ENCODE measurements at places on chromosomes 1 and 21.

GRCh38 chr1:172397221-172397620 lies 23.3 kb upstream of the C1orf105 start:
- no peak for DNase-seq

GRCh38 chr1:47645151-47645550 lies 207.3 kb downstream of the FOXD2 start:
- no peak for DNase-seq

- no peak for DNase-seq
Observed at GRCh38 chr1:160117709-160118183, 2.2 kb downstream of the ATP1A2 start.

DNA sequence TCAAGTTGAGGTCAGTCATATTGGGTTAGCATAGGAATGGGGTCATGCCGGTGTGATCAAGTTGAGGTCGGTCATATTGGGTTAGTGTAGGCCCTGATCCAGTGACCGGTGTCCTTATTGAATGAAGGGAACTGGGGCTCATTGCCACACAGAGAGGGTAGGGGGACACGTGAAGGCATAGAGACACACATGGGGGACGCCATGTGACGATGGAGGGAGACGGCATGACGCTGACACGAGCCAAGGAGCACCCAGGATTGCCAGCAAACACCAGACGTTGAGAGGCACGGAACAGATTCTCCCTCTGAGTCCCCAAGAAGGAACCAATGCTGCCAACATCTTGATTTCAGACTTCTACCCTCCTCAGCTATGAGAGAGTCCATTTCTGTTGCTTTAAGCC lies 136.9 kb upstream of the ZBTB40 start:
- DNase-seq, result no peak

GRCh38 chr1:228079601-228080263 lies 2.8 kb upstream of the ARF1 start:
- no peak for DNase-seq

- no peak for DNase-seq
Observed at GRCh38 chr1:18917071-18917799, 14.9 kb upstream of the ALDH4A1 start.

- no peak for DNase-seq
Observed at GRCh38 chr1:61247051-61247825, 164.9 kb downstream of the NFIA start.

GRCh38 chr1:2644171-2644570 lies 11.4 kb upstream of the MMEL1 start:
- DNase-seq, result no peak

- DNase-seq, result no peak
Observed at GRCh38 chr1:25713961-25714360, 86.0 kb upstream of the SELENON start.

- DNase-seq, result no peak
Observed at GRCh38 chr1:54331843-54332463, 74.2 kb downstream of the SSBP3 start.

GRCh38 chr1:109636201-109636952 lies 16.7 kb downstream of the AMPD2 start:
- no peak for DNase-seq

DNA sequence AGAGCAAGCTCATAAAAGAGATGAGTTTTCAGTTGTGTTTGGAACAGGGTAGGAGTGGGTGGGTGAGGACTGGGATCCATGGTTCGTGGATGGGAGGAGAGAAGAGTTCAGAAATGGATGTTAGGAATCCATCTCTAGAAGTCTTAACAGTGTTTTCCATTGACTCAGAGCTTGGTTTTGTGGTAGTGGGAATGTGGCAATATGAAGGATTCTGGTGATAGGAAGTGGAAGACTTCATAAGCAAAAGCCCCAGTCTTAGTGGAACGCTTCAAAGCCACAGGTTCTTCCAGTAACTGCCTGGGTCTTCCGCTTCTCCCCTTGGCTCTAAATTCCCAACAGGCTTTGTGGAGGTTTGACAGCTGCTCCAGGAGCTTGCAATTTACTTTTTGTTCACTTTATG lies 167.9 kb downstream of the KCNJ6 start:
- no peak for DNase-seq

DNA sequence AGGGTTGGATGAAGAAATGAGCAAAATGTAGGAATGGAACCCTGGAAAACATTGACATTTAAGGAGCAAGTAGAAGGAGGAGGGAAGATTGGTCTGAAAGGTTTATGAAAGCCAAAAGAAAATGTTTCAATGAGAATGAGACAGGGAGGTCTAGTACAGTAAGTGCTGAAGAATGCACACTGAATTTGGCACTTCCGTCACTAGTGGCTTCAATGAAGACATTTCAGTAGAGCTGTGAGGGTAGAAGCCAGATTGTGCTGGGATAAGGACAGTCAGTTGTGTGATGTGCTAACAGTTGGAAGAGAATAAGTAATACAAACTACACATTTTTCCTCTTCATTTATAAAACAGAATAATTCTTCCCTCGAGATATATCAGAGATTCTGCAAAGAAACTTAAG lies 17.1 kb downstream of the THEM4 start:
- DNase-seq, result no peak

GRCh38 chr1:203668401-203668800 lies 41.8 kb downstream of the ATP2B4 start:
- DNase-seq, result no peak

DNA sequence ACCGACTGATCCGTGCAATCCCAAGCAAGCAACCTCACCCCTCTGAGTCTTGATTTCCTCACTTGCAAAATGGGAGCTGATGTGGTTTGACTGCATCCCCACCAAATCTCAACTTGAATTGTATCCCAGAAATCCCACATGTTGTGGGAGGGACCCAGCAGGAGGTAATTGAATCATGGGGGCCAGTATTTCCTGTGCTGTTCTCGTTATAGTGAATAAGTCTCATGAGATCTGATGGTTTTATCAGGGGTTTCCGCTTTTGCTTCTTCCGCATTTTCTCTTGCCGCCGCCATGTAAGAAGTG lies 58.4 kb downstream of the FHAD1 start:
- DNase-seq, result no peak

Data from NCI-H1092 treated with DMSO at 0.1 percent for 48 hours (cell line).